ENCODE measurements at places on chromosomes 12 and 14. TPM values are rescaled to one million over a fixed set of nuclear protein-coding genes. Genes with fewer than 3 reads are reported as not detected.
A peak's percentile ranks its signal among the peaks of the same experiment; 100 is the strongest.

- no peak for DNase-seq
These were observed 66.6 kb downstream of the CLMN start for GRCh38 chr14:95253039-95253630.

- no peak for DNase-seq
These were observed 225.6 kb upstream of the HMGA2 start for GRCh38 chr12:65598688-65599087.

- no peak for DNase-seq
These were observed 13.1 kb upstream of the LTA4H start for GRCh38 chr12:96048393-96048969.

GRCh38 chr12:126545411-126545810 is 1480.2 kb downstream of the AACS start:
- no peak for DNase-seq

DNA sequence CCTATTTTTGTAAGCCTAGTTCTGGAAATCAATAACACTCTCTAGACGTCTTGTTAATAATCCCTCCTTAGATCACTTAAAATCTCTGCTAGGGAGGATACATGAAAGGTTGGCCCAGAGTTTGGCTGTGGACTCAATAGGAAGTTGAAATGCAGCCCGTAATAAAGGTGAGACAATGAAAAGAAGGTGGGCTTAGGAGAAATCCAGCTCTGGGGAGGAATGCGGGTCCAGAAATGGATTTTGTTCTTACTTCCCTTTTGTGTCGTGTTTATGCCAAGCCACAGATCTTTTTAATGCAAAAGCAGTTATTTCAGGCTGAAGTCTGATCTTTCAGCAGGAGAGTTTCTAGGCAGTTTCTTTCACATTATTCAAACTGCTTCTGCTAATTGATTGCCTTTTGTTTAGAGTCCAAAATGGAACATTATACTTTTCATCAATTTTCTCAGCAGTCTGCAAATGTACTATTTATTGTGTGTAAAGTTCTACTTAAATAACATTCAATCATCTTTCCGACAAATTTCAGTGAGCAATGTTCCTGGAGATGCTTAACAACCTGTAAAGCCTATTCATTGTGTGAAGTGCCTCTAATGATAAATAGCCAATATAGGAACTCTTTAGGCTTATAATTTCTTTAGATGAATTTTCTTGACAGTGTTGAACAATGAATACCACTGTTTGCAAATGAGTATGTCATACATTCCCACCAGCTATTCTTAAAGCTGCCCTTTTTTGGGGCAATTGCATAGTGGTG is 252.9 kb upstream of the KRR1 start:
- DNase-seq = no peak

GRCh38 chr14:102088012-102088792 is 1.4 kb upstream of the HSP90AA1 start:
- DNase-seq = peak; percentile 34

- no peak for DNase-seq
These were observed 156.2 kb downstream of the KIF26A start for GRCh38 chr14:104294628-104294982.

DNA sequence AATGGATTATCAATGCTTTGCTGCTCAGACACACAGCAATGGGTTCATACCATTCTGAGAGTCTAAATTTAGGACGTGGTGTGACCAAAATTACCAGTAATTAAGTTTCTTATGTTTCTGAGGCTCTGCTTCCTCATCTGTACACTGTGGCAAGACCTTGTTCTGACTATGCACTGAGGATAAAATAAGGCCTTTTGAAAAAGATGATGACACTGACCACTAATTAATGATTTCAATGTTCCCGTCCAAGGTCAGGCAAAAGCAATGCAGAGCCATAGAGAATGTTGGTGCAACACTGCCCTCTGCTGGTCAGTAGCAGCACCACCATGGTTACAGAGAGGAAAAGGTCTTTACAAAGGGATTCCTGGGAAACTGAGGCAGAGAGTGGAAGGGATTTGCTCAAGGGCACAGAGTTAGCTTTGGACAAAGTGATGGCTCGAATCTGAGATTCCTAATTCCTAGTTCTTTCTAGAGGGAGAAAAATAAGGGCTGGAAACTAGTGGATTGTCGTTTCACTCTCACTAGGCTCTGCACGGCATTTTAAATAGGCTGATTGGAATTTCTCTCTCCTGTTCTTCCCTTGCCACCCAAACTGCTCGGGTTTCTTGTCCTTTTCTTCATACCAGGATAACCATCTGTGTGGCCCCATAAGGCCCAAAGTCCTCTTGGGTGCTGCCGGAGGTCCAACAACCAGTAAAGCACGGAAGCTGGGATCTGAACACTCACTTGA is 22.3 kb upstream of the P2RX7 start:
- DNase-seq = peak; percentile 29

- DNase-seq = no peak
These were observed 82.0 kb upstream of the WSCD2 start for GRCh38 chr12:108047071-108047550.

DNA sequence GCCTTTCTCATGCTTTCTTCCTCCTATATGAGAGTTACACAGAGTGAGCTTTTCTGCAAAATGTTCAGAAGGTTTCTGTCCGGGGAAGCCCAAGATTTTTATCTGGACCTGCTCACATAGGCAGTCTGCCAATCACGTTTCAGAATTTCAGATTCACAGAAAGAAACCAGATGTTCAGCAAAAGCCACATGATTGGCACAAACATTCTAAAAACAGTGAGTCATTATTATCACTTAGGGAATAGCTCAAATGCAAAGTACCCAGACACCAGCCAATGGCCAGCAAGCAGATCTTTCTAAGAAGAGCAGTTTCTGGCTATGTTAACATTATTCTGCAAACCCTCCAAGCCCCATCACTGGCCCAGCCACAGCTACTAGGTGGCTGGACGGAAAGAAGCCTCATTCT is 1558.5 kb upstream of the TMEM132C start:
- no peak for DNase-seq

GRCh38 chr12:41970744-41971143 is 173.9 kb downstream of the GXYLT1 start:
- DNase-seq = no peak

DNA sequence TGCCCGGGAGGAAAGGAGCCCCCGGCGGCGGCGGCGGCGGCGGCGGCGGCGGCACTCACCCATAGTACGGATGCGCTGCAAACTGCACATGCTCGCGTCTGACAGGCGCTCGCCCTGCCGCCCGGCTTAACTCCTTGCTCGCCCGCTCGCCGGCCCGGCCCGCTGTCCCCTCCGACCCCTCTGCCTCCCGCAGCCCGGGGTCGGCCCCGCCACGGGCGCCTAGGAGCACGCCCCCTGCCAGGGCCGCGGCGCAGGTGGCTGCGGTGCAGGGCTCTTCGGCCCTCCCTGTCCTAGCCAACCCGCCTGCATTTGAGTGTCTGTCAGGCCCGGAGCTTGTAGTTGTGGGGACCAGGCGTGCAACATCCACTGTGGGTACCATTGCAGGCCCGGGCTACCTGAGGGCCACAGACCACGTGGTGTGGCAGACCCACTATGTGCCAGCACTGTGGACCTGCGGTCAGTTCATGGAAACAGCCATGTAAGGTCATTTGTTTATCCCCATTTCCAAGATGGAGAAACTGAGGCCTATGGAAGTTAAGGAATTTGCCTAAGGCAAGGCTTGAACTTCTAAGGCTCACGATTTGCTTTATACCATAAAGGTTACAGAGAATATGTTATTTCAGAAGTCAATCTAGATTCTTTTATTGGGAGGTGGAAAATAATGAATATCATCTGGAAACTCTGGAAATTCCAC is 17.6 kb upstream of the PLEKHH1 start:
- peak; percentile 45 for DNase-seq

DNA sequence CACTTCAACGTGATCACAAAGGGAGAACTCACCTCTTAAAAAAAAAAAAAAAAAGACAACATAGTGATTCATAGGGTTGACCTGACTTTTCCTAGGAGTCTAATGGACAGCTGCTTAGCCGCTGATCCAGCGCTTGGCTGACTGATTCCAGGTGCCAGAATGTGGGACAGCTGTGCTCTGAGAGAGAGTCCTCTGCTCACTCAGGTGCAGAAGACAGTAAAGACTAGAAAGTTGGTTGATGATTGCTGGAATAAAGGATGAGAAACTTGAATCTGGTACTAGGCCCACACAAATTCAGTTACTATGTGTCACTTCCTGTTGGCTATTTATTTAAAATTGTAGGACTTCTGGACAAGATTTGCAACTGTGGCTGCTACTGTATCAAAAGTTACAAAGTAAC is 229.4 kb downstream of the CHST11 start:
- DNase-seq = no peak

DNA sequence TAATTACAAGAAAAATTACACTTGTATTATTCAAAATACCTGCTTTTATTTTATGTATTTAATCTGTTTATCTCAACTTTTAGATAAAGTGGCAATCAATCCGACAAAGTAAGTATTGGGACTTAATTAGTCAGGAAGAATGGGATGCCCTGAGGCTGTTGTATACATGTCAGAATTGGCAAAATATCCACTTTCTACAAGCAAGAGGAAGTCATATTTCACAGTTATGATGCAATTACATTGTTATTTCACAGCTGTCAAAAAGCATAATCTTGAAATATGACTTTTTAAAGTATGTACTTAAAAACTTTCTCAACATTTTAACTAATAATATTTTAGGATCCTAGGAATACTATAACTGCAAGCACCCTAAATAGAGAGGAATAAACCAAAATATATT is 357.1 kb upstream of the MGAT4C start:
- no peak for DNase-seq

DNA sequence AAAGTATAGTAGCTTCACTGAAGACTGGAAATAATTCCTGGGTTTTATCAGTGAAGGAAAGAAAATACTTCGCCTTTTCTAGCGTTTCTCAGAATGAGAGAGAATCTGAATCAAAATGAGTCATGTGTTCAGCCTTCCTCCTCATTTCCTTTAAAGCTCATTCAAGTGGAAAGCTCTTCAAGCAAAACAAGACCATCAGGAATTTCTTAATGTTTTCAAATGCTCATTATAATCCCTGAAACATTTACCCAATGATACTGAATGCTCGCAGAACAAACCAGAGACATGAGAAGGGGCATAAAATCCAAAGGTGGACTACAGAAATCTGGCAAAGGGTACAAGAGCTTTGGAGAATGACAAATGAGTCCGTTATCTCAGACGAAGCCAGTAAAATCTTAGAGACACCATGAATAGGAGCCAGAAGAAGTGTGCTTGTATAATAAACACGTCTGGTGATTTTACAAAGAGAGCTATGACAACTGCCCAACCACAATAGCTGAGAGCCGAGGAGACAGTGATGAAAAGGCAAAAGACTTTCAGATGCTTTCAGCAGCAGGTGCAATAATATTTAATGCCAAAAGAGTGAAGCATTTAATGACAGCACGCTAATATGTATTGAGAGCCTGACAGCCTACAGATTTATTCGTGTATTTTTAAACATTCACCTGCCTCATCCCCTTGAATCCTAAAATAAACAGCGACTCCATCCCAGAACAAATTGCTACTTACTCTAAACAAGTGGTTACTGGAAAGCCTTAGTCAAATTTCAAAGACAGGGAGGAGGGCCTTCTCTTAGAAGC is 19.0 kb downstream of the SPRING1 start:
- DNase-seq = no peak

DNA sequence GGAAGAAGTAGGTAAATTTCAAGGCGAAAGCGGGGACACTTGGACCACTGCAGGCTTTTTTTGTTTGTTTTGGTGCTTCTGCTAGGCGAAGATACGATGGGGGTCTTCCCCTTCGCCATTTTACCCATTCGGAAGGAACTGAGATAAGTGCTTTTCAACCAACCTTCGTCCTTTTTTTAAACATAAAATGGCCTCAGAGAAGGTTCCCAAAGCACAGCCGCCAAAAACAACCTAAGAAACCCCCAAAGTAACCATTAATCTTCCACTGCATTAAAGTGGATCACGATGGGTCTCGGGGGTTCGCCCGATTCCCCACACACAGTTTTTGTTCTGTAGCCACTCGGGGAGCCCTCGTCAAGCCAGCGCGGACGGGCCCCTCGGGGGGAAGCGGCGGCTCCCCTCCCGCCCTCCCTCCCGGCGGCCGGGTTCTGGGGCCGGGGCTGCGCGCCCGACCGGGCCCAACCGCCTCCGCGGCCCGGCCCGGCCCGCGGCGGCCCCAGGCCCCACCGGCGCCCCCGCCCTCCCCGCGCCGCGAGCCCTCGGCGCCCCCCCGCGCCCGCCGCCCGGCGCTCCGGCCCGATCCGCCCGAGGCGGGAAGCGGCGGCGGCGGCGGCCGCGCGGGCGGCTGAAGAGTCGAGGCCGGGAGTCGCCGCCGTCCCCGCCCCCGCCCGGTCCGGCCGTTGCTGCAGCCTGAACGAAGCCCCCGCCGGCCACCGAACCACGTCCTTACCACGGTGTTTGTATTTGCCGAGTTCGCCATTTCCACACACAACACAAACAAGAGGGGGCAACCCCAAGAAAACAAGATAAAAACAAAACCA is 790 bp downstream of the GTF2A1 start:
- no peak for DNase-seq

DNA sequence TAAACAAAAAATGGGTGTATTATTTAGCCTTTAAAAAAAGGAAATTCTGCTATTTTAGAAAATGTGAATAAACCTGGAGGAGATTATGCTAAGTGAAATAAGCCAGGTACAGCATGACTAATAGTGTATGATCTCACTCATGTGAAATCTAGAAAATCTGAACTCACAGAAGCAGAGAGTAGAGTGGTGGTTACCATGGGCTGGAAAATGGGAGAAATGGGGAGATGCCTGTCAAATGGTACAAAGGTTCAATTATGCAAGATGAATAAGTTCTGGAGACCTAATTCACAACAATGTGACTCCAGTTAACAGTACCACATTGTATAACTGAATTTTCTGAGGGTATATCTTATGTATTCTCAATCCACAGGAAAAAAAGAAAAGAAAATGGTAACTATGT is 17.4 kb upstream of the LEMD3 start:
- DNase-seq = no peak

- DNase-seq = no peak
These were observed 70.6 kb upstream of the DYNC1H1 start for GRCh38 chr14:101893759-101894158.

DNA sequence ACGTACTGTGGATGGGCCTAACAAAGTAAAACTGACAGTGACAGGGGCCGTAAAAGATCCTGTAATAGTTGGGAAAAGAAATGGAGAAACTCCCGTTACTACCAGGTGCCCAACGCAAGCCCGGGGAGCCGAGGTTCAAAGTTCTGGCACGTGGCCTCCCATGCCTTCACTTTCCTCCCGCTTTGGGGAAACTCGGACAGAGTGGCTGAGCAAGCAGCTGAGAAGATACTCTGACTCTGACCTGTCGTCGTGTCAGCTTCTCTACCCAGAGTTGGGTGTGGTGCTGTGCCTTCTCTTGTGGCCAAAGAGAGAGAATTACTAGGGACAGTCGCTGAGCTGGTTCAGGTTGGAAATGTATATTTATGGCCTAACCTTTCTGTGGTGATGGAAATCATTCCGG is 1.7 kb downstream of the B4GALNT3 start:
- no peak for DNase-seq

The EIF2B2 gene
- total RNA-seq = 23.8 TPM

The GLS2 gene
- total RNA-seq = 2.9 TPM

The SLIRP gene
- 66.6 TPM for total RNA-seq

The OR4E2 gene
- total RNA-seq = not detected

The CAPZA3 gene
- total RNA-seq = not detected

The SP1 gene
- 103 TPM for total RNA-seq

The OR10G3 gene
- total RNA-seq = not detected

The OVCH1 gene
- not detected for total RNA-seq

The SLC6A13 gene
- 0.61 TPM for total RNA-seq

The TMEM117 gene
- total RNA-seq = 0.31 TPM

The TESPA1 gene
- total RNA-seq = 149 TPM

The KLRD1 gene
- total RNA-seq = 0.92 TPM

The KLHL33 gene
- 0.27 TPM for total RNA-seq

The PPP4R4 gene
- total RNA-seq = 2.4 TPM

The GLIPR1L2 gene
- 1.1 TPM for total RNA-seq

Measured in naive thymus-derived CD4-positive, alpha-beta T cell (primary cell).